HCEC 1CT (cell line): ENCODE measurements at places on chromosomes 7 and 10.

DNA sequence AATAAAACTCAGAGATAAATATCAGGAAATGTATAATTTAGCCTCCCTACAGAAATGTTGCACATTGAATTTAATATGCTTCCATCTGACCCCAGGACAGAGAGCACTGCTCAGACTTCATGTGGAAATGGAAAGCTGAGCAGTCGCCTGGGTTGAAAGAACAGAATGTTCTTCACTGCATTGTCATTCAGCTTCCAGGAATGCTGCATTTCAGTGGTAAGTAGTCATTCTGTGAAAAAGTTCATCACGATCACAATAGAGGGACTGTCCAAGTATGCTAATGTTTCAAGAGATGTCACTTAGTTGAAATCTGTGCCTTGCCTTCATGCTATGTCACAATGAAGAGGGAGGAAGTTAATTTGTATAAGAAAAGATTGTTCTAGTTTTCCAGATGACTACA lies 147.3 kb downstream of the NRCAM start:
- DNase-seq = peak; percentile 69

GRCh38 chr7:91181949-91182348 lies 82.3 kb upstream of the FZD1 start:
- DNase-seq = peak; percentile 75

- no peak for DNase-seq
These were observed 99.6 kb downstream of the JMJD1C start for GRCh38 chr10:63365976-63366765.

DNA sequence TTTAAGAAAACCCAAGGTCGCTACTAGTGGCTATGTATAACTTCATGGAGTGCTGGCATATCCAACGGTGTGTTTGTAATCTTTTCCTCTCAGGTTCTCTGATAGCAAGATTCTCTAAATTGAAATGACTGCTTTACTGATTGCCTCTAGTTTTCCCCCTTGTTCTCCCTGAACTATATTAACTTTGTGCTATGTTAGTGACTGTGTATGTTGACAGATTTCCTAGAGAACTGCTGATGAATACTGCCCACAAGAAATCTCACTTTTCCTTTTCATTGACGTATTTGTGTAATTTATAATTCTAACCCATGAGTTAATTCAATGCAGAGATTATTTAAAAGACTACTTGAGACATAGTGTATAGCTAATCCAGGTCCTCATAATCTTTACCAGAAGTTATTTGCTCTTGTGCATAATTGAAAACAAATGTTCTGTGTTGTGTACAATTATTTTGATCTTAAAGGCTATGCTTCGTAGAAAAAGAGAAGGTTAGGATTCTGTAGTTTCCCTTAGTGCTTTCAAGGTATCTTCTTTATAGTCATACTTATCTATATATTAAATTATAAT lies 70.6 kb upstream of the GLCCI1 start:
- no peak for DNase-seq
